Muscle of back (tissue), 13 donors: ENCODE measurements at places on chromosomes 2 and 18. TPM values are rescaled to one million over a fixed set of nuclear protein-coding genes. Genes with fewer than 3 reads are reported as not detected.

GREB1L gene
- polyA plus RNA-seq: 6.3 TPM

MYO3B gene
- polyA plus RNA-seq: 0.65 TPM

GNLY gene
- polyA plus RNA-seq: 3.6 TPM

NTSR2 gene
- polyA plus RNA-seq: not detected

HJURP gene
- 10.4 TPM for polyA plus RNA-seq

DNMT3A gene
- polyA plus RNA-seq: 45.6 TPM

ST6GAL2 gene
- 1.8 TPM for polyA plus RNA-seq

MAL gene
- polyA plus RNA-seq: 4.0 TPM

DNA sequence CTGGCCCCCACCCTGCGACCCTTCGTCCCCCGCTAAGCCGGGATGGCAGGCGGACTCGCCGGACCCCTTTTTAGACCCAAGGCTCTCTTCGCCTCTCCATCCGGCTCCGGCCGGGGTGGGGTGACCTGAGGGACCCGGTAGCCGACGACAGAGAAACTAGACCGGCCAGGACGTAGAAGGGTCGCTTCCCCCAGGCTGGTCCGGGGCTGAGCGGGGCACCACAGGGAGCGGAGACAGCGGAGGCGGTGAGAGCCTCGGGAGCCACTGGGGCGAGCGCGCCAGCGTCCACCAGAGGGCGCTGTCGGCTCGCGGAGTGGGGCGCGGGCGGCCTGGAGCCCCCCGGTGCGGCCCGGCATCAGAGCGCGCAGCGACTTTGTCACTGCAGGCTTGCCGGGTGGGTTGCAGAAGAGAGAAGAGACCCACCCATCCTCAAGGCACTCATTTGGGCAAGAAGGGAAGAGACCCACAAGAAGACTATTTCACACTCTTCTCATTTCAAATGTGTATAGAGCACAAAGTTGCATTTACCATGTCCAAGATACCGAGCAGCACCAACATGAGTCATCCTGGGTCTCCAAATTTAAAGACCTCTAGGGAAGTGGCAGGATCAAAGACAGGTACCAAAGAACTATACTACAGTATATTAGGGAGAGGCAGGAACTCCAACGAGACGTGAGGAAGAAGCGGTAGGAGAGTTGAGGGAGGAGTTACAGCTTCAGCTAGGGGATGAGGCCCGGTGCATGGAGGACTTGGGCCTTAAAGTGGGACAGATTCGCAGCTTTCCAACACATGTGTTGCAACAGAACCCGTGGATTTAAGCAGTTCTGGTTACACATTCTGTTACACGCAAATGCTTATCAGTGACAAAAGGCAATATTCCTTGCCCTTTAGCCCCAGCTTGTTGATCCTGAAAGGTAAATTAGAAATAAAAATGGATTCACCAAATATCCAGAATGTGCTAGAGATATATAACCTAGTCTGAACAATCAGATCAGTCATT, 7.6 kb upstream of the PRKCE start:
- DNase-seq: peak; percentile 57

DNA sequence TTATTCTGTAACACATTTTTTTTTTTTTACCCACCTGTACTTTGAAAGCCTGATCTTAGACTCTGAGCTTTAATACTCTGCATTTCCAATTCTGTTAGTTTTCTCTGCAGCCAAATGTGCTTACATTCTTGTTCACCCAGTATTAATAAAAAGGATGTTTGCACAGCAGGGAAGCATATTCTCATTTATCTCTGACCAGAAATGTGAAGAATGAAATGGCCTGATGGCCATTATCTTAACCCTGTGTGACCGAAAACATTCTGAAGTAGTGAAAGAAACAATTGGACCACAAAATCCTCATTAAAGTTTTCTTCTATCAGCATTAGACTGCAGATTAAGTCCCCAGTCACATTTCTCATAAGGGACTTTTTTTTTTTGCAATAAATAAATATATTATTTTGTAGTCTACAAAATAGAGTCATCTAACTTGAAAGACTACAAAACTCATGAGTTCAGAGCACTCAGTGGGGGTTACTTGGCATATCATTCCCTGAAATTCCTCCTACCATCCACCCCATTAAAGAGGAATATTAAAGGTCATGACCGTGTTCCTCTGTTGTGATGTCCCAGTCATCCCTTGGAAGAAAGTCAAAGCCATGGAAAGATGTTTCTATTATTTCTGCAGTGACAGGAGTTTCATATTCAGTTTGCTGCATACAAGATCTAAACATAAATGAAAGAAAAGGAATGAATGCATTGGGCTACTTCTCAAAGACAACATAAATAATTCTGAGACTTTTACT, 364.4 kb downstream of the RND3 start:
- no peak for DNase-seq

DNA sequence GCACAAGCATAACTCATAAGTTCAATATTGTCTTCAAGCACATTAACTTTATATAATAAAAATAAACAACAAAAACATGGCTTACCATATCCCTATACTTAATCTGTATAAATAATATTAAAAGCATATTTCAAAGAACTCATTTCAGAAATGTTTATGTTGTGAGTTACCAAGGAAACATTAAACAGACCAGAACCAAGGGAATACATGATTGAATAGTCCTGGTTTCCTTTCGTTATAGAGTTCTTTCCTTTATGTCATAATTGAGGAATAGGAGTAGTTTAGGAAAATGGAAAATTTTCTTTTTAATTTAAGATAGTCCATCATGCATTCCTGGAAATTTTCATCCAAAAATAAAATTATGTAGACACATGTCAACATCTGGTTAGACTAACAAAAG, 343.0 kb downstream of the ERBB4 start:
- DNase-seq: no peak

GRCh38 chr2:10169581-10169980, 47.0 kb downstream of the RRM2 start:
- no peak for DNase-seq

DNA sequence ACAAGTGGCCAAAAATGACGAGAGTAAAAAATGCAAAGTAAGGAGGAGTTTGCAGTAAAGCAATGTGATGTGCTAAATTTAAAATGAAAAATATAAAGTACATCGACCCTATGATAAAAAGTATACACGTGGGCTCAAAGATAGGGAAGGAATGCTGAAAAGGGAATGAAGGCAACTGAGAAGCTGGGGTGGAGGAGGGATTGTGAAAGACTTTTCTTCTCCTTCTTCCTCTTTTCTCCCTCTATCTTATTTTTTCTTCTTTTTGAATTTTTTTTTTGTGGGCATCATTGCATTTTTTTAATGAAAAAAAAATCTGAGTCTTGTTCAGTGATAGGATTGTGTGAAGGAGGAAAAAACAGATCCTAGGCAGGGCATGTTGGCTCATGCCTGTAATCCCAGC, 57.6 kb upstream of the STK17B start:
- DNase-seq: no peak
